Stimulated activated CD4-positive, alpha-beta T cell treated with anti-CD3 and anti-CD28 coated beads, TNF-alpha, amount 100 ng/mL, for 1 hour (primary cell): ENCODE measurements at places on chromosomes 11 and 22.

- no peak for DNase-seq
Observed at GRCh38 chr11:124941703-124942102, 5.9 kb upstream of the HEPACAM start.

DNA sequence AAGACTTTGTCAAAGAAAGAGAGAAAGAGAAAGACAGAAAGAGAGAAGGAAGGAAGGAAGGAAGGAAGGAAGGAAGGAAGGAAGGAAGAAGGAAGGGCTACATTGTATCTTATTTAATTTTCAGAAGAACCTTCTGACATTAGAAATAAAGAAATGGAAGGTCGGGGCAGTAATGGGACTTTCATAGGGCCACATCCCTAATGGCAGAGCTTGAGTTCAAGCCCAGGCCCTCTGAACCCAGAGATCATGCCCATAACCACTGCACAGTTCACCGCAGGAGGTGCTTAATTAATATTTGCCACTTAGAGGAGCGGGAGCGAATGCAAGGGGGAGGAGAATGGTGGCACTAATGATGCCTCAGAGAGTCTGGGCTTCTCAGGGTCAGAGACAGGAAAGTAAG lies 233.3 kb downstream of the MN1 start:
- DNase-seq: no peak

DNA sequence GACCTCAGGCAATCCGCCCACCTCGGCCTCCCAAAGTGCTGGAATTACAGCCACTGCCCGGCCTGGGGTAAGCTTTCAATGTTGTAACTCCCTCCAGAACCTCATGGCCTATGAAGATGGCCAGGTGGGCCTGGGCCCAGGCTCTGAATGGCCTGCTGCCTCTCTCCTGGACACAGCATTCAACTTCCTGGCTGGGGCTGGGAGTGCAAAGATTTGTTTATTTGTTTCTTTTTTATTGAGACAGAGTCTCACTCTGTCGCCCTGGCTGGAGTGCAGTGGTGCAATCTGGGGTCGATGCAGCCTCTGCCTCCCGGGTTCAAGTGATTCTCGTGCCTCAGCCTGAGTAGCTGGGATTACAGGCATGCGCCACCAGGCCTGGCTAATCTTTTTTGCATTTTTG lies 513 bp upstream of the TSGA10IP start:
- no peak for DNase-seq

- DNase-seq: no peak
Observed at GRCh38 chr11:43987384-43988039, 45.1 kb downstream of the C11orf96 start.

GRCh38 chr11:121299417-121299816 lies 6.8 kb downstream of the SC5D start:
- no peak for DNase-seq

DNA sequence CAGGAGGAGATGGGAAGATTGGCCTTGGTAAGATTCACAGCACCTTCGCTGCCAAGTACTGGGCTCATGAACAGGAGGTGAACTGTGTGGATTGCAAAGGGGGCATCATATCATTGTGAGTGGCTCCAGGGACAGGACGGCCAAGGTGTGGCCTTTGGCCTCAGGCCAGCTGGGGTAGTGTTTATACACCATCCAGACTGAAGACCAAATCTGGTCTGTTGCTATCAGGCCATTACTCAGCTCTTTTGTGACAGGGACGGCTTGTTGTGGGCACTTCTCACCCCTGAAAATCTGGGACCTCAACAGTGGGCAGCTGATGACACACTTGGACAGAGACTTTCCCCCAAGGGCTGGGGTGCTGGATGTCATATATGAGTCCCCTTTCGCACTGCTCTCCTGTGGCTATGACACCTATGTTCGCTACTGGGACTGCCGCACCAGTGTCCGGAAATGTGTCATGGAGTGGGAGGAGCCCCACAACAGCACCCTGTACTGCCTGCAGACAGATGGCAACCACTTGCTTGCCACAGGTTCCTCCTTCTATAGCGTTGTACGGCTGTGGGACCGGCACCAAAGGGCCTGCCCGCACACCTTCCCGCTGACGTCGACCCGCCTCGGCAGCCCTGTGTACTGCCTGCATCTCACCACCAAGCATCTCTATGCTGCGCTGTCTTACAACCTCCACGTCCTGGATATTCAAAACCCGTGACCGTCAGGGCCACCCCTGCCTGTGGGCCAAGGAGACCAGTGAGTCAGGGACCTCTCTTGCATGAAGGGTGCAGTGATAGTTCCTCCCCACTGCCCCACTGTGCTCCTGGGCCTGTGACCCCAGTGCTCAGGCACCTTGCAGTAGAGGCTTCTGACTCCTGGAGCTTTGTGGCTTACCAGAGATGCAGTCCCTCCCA lies 83.6 kb downstream of the BCR start:
- no peak for DNase-seq

DNA sequence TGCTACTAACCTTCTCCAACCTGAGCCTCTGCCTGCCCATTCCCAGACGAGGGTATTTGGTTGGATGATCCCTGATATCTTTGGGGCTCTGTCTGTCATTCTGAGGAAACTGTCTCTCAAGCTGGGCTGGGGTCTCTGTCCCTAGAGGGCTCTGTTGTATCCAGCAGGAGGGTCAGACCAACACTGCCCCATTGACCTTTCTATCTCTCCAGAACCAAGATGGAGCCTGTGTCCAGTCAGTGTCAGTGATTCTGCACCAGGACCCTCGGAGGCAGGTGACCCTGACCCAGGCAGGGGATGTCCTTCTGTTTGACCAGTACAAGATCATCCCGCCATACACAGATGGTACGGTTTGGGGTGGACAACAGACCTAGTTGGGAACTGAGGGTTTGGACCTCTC lies 21.9 kb downstream of the OTOG start:
- DNase-seq: no peak

- no peak for DNase-seq
Observed at GRCh38 chr11:35323076-35323868, 96.1 kb downstream of the SLC1A2 start.

DNA sequence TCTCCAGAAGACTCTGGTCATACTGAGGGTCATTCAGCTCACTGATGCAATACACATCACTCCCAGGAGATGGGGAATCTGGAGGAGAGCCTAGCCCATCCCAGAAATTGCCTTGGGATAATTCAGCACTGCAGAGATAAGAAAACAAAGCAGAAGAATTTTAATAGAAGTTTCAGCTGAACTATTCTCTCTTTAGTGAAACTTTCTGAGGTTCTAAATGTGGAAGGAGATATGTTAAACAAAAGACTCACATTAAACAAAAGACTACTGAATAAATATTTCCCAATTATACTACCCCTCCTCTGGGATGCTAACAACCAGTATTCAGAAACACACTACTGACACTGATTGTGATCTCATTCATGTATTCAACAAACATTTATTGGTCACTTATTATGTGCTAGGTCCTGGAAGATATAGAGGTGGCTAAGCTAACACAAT lies 47.8 kb downstream of the C2CD3 start:
- no peak for DNase-seq

GRCh38 chr11:9629064-9629463 lies 34.8 kb upstream of the SWAP70 start:
- DNase-seq: no peak

DNA sequence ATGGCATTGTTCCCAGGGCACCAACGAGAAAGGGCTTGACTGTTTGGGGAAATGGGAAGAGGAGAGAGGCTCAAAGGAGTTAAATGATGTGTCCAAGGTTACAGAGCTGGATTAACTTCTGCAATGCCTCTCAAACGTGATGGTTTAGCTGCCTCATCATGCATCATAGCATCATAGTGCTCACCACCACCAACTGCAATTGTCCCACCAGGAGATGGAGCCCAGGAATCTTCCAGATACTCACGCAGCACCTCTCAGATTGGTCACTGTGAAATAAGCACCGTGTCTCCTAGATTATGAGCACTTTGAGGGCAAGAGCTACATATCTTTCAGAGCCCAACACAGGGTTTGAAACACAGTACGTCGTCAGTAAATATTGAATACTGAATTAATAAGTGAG lies 69.2 kb downstream of the PRSS23 start:
- no peak for DNase-seq

DNA sequence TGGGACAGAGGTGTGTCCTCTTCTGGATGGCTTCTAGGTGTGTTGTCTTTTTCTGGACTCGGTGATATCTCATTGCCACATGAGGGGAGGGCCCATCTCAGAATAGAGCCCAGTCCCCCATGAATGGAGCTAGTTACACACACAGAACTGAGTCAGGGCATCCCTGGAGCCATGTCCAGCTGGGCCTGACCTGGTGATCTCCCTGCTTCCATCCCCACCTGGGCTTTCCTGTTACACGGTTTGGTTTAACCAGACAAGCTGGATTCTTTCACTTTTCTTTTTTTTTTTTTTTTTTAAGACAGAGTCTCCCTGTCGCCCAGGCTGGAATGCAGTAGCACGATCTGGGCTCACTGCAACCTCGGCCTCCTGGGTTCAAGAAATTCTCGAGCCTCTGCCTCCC lies 6.1 kb upstream of the A4GALT start:
- no peak for DNase-seq

DNA sequence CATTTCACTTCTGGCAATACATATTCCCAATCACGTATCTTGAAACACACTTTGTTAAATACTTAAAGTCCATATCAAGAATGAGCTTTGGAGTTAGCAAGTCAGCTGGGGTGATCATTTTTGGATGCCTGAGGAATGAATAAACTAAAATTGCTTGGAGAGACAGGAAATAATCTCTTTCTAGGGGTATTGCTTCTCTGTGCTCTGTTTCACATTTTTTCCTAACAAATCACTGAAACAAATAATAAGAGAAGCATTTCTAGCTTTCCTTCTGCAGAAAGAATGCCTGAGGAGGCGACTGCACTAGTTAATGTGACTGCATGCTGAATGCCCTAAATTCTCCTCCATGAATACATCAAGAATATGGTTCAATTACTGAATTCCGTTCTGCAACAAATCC lies 541.4 kb upstream of the CCDC90B start:
- DNase-seq: no peak

DNA sequence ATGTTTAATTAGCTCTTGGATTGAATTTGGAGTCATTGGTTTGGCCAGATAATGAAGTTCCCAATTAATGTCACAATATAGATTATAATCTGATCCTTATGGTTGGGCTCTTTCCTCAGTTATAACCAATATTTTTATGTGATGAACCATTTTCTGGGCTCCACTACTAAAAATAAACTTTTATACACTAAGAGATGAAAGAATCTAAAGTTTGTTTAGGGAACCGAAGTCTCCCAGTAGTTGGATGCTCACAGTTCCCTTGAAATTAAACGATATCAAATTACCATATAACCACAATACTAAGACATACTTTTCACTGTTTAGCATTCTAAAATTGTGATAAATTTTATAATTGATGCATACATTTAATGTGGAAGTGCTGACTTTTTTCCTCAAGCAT lies 47.0 kb upstream of the ARHGAP42 start:
- no peak for DNase-seq

- DNase-seq: no peak
Observed at GRCh38 chr11:78845496-78845895, 270.8 kb upstream of the NARS2 start.

GRCh38 chr22:35912658-35913057 lies 116.0 kb downstream of the RBFOX2 start:
- DNase-seq: no peak

DNA sequence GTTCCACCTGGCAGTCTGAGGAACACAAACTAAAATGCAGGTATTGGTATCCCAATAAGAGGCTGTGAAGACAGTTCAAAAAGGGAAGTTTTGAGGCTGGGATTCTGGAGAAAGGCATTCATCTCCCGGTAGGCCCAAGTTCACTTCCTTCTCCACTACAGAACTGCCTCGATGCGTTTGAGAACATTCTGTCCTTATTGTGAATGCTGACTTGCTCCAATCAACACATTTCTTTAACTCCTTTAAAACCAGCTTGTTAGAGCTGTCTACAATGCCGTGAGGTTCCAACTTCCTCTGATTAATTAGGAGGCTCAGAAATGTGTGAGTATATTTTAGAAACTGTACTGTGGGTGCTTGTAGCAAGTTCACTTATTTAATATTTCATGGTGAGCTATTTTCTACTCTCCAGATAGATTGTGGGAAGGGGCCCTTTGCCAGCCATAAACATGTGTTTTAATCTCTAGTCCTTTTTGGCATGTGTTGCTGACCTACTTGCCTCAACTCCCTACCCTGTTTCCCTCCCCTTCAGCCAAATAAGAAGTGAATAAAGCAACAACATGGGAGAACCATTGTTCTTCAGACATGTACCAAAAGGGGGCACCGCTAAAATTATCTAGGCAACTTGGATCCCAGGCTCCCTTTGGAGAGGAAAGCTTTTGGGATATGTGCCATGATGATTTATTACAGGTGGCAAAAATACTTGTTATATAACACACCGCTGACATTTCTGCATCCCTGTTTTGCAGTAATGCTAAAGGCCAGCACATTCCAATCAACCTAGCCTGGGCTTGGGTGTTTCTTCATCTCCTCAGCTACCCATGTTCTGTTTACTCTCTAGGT lies 245.6 kb downstream of the BLID start:
- no peak for DNase-seq

DNA sequence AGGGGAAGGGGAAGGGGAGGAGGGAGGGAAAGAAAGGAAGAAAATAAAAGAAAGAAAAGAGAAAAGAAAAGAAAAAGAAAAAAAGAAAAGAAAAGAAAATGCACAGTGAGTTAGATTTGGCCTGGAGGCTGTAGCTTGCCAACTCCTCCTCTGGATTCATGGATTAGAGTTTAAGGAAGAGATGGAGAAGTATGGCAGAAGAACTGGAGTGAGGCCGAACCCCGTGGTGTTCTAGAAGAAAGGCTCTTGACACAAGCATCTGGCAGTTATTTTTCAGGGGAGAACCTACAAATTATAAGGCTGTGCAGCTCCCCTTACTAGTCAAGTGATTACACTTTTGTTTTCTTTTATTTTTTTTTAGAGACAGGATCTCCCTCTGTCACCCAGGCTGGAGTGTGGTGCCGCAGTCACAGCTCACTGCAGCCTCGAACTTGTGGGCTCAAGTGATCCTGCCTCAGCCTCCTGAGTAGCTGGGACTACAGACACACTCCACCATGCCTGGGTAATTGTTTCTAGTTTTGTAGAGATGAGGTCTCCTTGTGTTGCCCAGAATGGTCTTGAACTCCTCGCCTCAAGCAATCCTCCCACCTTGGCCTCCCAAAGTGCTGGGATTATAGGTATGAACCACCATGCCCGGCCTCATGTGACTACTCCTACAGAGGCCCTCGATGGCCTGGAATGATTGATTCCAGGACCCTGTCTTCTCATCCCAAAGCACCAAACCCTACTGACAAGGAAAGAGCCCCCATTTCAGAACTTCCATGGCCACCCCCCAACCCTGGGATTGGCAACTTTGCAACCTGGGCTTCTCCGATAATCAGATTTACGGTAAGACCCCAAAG lies 19.5 kb downstream of the ZNF74 start:
- no peak for DNase-seq

DNA sequence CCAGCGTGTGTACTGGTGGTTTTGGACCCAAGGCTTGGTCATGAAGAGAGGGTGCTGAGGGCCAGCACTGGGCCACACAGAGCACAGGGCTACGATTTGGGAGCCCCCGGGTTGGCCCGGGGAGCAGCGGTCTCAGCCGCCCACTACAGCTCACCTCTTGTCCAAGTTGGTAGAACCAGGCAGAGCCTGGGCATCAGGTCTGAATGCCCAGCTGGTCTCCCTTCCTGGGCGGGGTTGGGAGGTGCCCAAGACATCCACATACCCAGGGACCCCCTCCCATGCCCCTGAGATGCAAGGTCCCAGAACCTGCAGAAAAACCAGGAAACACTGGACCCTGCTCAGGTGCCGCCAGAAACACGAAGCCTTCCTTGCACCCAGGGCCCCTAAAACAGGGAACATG lies 18.0 kb downstream of the CELSR1 start:
- DNase-seq: no peak
